ENCODE measurements at places on chromosomes 5 and 9.

- no peak for DNase-seq
Observed at GRCh38 chr5:17406423-17406838, 91.6 kb upstream of the TAF11L2 start.

GRCh38 chr5:136768457-136768856 lies 403.1 kb upstream of the TRPC7 start:
- no peak for DNase-seq

GRCh38 chr5:33817301-33817700 lies 74.5 kb downstream of the ADAMTS12 start:
- no peak for DNase-seq

DNA sequence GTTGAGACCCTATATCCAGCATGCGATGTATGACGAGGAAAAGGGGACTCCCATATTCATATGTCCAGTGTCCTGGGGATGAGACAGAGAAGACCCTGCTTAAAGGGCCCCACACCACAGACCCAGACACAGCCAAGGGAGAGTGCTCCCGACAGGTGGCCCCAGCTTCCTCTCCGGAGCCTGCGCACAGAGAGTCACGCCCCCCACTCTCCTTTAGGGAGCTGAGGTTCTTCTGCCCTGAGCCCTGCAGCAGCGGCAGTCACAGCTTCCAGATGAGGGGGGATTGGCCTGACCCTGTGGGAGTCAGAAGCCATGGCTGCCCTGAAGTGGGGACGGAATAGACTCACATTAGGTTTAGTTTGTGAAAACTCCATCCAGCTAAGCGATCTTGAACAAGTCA lies 17.1 kb downstream of the BTNL3 start:
- no peak for DNase-seq

DNA sequence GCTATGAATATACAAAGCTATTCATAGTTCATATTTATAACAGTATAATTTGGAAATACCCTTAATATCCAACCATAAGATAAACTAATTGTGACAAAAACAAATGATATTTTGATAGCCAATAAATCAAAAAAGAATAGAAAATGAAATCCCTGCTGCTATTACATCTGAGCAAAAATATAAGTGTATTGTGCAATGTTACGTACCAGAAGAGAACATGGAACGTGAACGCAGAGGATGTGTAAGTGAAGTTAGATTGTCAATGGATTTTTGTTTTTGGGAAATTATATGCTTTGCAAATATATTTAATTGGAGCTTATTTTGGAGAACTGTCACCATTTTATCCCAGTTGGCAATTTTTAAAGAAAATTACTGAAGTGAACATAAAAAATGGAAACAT lies 15.4 kb downstream of the GCNT1 start:
- DNase-seq: no peak

GRCh38 chr5:77850536-77851175 lies 74.5 kb upstream of the TBCA start:
- DNase-seq: no peak

DNA sequence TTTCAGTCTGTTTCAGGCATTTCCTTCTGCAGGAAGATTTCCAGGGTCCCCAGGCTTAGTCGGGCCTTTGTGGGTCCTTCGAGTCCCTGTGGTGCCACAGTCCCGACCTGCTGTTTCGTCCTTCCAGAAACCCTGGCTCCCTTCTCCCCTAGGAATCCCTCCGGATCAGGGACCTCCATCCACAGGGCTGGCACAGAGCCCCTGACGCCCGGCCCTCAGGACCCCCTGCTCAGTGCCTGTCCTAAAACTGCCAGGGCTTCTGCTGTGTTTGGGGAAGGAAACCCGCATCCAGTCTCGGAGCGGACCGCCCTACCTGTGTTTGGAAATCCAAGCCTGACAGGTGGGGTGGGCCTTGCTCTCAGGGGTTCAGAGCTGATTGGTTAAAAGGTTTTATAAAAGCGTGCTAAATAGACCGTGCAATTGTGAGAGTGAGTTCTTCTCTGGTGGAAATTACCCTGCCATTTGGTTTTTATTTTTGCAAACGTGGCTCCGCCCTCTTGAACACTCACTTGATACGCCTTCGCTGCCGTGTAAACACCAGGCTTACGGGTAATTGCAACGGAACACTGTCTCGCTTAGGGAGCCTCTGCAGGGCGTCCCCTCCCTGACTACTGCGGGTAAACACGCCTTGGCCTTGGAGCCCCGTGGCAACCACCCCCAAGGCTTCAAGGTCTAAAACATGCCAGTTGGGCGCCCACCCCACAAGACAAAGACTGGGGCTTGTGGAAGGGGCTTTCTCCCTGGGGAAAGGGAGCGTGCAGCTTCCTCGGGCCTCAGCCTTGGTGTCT lies 121.2 kb downstream of the PHF2 start:
- no peak for DNase-seq
